ENCODE measurements at places on chromosomes 12 and 14.

GRCh38 chr14:94389731-94390371 is 1.4 kb upstream of the SERPINA1 start:
- no peak for DNase-seq

DNA sequence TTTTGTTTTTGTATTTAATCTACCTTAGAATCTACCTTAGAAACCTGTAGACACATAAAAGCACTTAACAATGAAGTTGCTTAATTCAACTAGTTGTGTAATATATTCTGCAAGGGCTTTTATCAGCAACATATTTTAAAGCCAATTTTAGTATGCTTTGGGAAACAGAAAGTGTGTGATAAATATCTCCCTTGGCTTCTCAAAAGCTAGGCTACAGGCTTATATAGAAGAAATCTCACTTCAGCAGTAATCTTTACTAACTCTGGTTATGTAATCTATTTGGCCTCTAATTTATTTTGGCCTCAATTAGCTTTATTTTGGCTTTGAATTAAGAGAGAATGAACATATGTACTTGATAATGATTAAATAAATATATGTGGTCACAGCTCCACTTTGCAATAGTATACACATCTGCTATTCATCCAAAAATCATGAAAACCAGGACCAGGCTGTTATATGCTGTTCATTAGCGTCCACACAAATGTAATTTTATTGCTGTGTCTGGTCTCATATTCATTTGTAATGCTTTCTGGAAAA is 37.2 kb downstream of the LRP6 start:
- no peak for DNase-seq

DNA sequence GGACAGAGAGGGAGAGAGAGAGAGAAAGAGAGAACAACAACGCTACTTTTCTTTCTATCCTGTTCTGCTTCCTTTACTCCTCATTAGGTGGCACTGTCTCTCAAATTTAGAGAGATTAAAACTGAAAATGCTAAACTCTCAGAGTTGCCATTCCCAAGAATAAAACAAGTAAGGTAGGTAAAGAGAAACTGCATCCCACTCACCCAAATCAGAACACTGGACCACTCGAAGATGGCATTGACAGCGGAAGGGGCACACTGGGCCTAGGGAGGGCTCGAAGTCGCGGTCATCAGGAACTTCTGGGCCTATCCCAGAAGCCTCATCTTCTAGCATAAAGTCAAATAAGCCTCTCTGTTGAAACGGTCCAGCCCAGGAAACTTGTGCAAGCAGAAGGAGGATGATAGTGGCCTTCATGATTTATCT is 4.5 kb downstream of the DCN start:
- no peak for DNase-seq

DNA sequence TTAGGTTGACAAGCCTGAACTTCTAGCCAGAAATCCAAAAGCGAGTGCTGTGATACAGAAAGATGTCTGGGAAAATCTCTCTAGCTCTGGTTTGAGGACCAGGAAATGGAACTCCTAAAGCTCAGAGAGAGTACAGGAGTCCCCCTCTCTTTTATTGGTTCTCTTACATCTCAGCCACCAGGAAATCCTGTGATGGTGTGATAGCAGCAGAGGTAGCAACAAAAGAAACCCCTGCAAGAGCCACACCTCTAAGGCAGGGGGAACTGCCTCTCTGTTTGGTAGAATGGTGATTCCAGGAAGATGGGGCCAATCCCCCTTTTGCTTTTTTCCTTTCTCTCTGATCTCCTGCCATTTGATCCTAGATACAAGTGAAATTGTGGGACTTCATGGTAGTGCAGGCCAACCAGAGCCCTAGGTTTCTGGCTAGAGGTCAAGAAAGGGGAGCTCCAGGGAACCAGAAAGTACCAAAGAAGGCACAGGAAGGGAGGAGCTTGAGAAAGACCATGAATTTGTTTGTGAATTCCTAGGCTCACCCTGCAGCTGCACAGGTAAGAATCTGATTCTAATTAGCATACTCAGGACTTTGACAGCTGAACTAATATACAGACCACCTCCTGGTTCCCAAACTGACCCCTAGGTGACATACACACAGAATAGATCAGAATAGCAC is 88.5 kb downstream of the PAPLN start:
- DNase-seq, result no peak

- no peak for DNase-seq
Measured at GRCh38 chr12:93825931-93826555, 148.9 kb downstream of the CRADD start.

DNA sequence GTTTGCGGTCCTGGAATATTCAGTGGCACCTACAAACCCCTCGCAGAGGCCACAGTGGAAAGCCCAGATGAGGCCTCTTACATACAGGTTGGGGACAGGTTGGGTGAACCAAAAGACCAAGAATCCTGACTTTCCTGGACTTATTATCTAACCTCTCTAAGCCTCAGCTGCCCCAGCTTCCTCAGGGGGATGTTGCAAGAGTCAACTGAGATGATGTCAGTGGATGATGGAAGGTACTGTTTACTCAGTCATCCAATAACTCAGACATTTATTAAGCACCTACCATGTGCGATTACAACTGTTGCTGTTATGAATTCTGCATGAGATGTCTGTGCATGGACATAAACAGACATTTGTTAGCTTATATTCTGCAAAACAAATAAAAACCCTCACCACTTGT is 72.8 kb downstream of the RFX4 start:
- no peak for DNase-seq

Data from NCI-H1048 (cell line).